ENCODE measurements at places on chromosomes 3 and 15.
A peak's percentile ranks its signal among the peaks of the same experiment; 100 is the strongest.

DNA sequence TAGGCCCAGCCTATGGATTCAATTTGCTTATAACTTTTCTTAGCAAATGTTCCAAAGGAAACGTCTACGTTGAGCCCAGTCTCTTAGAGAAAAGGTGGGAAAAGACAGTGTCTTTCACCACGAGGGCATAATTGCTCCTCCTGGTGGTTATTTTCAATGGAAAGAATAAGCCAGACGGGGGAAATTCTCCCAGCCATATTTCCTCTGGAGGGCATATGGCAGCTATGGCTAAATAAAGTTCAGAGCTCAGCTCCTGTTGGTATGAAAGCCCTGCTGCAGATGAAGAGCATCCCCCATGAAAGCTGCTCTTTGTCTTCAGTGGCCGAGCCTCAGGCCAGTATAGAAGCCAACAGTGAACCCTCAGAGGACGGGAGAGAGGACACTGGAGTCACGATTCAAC lies 297.9 kb downstream of the RYR3 start:
- DNase-seq, result no peak

- DNase-seq, result no peak
Observed at GRCh38 chr3:30007668-30008067, 598.7 kb upstream of the TGFBR2 start.

GRCh38 chr3:98657457-98657856 lies 64.0 kb upstream of the CPOX start:
- peak; percentile 41 for DNase-seq

- no peak for DNase-seq
Observed at GRCh38 chr15:32134842-32135241, 104.5 kb downstream of the CHRNA7 start.

GRCh38 chr3:38177181-38177580 lies 11.8 kb downstream of the OXSR1 start:
- no peak for DNase-seq

DNA sequence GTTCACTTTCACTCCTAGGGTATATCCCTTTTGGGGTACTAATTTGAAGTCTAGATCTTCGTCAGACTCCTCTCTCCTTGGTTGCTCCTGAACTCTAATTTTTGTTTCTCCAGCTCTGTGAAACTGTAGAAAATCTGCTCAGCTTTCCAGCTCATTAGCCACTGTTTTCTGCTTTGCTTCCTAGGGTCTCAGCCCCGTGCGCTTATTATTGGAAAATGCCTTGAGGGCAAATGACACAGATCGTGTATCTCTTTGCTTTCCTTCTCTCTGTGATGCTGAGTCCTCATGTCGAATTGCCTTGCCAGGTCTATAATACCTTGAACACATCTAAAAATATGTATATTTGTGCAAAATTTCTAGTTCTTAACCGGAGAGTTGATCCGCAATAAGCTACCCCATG lies 731.1 kb downstream of the EDEM1 start:
- no peak for DNase-seq

All from glutamatergic neuron (in vitro differentiated cells).